ENCODE measurements at places on chromosomes 16 and 17.

DNA sequence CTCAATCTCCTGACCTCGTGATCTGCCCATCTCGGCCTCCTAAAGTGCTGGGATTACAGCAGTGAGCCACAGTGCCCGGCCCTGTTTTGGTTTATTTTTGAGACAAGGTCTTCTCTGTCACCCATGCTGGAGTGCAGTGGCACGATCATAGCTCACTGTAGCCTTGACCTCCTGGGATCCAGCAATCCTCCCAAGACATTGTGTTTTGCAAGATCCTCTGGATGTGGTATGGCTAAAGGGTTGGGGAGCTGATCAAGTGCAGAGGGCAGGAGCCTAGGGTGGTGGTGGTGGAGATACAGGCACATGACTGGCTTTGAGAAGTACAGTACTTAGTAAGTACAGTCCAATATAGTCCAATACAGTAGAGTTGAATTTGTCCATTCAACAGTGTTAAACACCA is 16.6 kb upstream of the TNS4 start:
- DNase-seq = no peak

DNA sequence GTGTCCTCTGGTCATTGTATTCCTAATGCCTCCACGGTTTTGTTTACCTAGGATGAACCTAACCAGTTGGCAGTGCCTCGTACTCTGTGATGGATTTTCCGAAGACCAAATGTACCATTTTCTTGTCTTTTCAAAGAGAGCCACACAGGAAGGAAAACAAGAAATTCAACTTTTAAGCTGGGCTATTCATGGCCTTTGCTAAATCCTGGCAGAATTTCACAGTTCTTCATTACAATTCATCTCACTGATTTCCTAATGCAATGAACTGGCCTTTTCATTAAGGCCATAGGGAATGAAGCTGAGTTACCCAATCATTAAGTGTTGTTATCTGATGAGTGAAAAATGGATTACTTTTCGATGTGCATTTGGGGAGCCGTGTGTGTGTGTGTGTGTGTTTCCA is 7.9 kb upstream of the KCNJ16 start:
- DNase-seq = peak; percentile 43

- peak; percentile 95 for DNase-seq
Observed at GRCh38 chr17:46986366-46986765, 7.3 kb upstream of the RPRML start.

GRCh38 chr16:5347561-5347960 is 250.0 kb upstream of the EEF2KMT start:
- DNase-seq = no peak

DNA sequence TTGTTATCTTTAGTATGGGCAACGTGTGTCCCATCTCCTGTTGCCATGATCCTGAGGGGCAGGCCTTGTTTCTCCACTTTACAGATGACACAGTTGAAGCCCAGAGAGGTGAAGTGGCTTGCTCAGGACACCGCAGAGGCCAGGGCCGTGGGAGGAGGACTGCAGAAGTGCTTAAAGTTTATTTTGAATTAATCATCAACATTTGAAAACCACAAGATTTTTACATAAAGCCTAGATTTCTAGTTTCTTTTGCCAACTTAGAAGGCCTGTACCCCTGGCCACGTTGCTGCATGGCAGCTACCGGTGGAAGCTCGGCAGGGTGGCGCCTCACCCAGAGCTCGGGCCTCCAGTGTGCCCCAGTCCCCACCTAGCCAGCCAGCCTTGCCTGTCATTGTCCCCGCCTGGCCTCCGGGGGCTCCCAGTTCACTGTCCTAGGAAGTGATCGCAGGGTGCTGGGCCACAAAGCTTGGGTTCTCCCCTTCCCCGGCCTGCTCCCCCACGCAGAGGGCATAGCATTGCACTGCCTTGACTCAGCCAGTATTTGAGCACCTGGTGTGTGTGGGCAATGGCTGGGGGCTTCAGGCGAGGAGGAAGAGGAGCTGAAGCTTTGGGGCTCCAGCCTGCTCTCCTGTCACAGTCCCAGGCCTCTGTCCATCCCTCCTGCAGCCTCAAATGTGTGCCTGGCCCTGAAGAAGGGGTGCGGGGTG is 14.8 kb upstream of the ADCY7 start:
- no peak for DNase-seq

GRCh38 chr17:67187927-67188326 is 57.1 kb downstream of the HELZ start:
- no peak for DNase-seq

DNA sequence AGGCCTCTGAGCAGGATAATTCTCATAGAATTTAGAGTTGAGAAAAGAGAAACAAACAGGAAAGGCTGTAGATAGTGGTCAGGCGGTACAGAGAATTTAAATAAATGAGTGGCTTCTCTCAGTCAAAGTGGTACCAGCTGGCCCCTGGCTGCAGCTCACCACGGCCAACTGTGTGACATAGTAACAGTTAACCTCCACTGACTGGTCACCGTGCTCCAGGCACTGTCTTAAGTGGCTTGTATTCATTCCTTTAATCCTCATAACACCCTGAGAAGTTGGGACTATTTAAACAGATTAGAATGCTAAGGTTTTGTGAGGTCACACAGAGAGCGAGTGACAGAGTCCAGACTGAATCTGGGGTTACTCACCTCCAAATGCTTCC is 108.9 kb downstream of the GNAO1 start:
- DNase-seq = no peak

GRCh38 chr17:46169913-46170638 is 23.2 kb downstream of the KANSL1 start:
- DNase-seq = no peak

GRCh38 chr16:24771132-24771778 is 41.8 kb downstream of the TNRC6A start:
- no peak for DNase-seq

GRCh38 chr16:31141489-31142108 is 6.1 kb upstream of the PRSS8 start:
- DNase-seq = no peak

GRCh38 chr17:28350271-28350670 is 7.1 kb downstream of the POLDIP2 start:
- no peak for DNase-seq

DNA sequence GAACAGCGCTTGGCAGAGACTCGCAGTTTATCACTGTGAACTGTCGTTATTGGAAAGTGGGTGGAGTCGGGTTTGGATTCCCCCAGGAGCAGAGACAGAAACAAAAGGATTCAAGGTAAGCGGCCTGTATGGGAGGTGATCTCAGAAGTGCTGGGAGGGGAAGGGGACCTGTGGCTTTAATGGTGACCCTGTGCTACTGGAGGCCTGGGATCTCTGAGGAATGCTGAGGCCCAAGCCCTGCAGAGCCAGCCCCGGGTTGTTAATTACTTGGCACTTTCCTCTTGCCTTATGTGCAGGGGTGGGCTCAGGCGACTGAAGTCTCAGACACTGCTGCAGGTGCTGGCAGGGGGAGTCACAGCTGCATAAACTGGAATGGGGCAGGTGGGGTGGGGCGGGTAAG is 27.4 kb downstream of the IRF8 start:
- no peak for DNase-seq

- DNase-seq = no peak
Observed at GRCh38 chr17:72822358-72823023, 270.0 kb downstream of the SLC39A11 start.

DNA sequence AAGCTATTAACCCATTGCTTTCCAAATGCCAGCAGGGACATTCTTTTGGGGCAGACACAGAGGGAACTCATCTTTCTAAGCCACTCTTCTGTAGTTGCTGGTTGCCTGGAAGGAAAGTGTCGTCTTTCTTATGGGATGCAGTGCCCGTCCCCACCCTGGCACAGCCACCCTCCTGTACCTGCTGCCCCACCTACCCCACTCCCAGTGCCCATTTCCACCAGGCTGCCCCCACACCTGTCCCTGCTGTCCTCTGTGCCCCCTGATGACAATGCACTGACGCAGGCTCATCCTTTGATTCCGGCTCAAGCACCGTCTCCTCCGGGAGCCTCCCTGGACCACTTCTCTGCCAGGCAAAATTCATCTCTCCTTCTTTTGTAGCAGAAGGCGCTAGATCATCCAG is 190.4 kb upstream of the CDH5 start:
- no peak for DNase-seq
